ENCODE measurements at places on chromosomes 12 and 14.

- no peak for DNase-seq
Observed at GRCh38 chr14:65070471-65070976, 31.8 kb downstream of the MAX start.

DNA sequence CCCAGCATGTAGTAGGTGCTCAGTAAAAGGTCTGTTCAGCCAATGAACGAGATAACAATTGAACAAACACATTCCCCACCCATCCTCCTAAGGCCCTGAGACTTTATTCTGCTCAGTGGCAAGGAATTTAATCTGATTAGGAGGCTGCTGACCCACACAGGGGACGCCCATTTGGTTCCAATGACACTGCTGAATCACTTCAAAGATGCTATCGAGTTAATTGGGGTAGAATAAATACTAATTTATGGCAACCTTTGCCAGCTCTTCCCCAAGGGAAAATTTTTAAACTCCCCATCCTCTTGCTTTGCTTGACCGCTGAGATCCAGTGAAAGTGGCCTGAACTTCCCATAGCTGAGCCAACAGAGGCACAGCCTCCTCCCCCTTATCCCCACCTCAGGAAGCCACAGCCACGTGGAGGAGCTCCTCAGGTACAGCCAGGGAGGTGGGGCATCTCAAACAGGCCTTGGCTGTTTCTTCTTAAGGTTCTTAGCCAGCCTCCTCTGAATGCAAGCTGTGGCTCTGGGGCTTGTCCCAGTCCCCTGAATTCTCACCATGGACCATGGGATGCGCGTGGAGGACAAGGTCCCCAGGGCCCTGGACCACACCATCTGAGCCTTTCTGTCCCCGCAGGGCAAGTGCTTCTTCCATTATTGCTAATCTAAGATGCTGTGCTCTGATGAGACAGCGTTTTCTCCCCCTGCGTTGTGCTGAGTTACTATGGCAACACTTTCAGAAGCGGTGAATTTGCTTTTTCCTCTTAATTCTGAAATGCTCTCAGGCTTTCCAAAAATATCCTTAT, 26.7 kb downstream of the C14orf132 start:
- DNase-seq: no peak

- DNase-seq: no peak
Observed at GRCh38 chr12:32462908-32463307, 63.5 kb downstream of the FGD4 start.

- DNase-seq: no peak
Observed at GRCh38 chr12:65885312-65885711, 61.0 kb downstream of the HMGA2 start.

DNA sequence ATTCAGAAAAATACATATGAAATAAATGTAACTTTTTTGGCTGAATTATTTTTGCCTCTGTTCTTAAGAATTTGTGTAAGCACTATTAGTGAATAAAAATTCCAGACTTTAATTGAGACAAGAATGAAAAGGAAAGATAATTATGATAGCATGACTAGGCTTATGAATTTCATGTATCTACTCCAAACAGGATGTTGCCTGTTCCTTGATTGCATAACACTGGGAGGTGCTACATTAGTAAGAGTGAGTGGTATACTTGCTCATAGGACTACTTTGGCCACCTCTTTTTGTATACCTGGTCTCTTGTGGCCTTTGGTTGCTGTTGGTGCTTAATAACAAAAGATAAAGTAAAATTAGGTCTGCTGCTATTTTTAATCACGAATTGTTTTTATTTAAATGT, 112.8 kb downstream of the NAV3 start:
- no peak for DNase-seq

DNA sequence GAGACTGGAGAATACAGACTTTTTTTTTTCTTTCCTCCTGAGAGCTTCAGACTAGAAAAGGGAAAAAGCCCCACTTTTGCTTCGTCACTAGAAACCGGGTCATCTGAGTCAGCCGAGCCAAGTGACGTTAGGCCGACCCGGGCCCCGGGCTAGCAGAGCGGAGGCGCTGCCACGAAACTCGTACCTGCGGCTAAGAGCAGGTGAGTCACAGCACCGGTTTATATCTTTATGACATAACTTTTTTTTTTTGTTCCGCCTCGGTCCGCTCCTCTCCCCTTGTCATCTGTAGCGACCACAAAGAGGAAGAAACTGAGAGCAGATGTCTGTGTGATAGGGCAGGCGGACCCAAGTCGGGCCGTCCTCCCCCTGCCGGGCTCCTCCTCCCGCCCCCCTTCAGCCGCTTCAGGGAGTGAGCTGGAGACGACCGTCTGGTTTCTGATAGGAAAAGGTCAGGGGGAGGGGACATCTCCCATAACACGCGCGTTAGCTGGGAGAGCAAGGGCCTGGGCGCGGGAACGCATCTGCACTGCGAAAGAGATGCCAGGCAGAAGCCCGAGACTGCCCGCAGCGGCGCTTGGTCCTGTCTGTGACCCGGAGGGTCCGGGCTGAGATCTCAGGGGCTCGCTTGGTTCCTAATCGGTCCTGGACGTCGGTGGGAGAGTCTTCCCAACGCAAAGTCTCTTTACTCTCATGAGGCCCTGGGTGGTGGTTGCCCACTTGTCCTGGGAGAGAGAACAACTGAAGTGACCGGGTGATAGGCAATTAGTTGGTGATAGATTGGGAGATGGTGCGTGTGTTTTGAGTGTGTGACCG, 586 bp downstream of the TTC6 start:
- DNase-seq: no peak

- no peak for DNase-seq
Observed at GRCh38 chr12:110743571-110744093, 941 bp upstream of the PPP1CC start.

- no peak for DNase-seq
Observed at GRCh38 chr14:73802431-73803188, 49.0 kb upstream of the PTGR2 start.

- no peak for DNase-seq
Observed at GRCh38 chr12:108852674-108853309, 4.6 kb downstream of the SSH1 start.

GRCh38 chr14:76113691-76114090, 38.0 kb upstream of the GPATCH2L start:
- no peak for DNase-seq

- no peak for DNase-seq
Observed at GRCh38 chr14:61391119-61391518, 69.7 kb downstream of the PRKCH start.

DNA sequence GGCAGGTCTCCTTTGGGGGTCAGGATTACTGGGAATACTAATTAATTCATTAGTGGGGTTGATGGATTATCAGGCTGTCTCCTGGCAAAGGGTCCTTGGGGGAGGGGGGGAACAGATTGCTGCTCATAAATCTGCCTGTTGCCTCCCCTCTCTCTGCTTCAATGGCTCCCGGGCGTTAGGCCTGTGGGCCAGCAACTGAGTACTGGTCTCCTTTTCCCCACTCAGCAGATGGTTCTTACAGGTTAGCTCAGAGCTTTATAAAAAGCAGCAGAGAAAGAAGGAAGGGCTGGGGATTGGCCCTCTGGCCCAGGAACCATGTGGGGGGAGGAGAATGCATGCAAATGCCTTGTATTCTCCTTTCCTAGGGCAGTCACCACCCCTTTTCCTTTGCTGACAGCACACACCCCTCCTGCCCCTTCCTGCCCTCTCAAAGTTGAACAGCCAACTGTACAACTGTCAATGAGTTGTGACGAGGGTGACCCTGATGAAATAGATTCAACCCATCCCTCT, 2.3 kb upstream of the NEUROD4 start:
- no peak for DNase-seq

- no peak for DNase-seq
Observed at GRCh38 chr14:77221241-77221871, 39.8 kb downstream of the TMEM63C start.

GRCh38 chr12:117032593-117033381, 66.4 kb downstream of the TESC start:
- no peak for DNase-seq

DNA sequence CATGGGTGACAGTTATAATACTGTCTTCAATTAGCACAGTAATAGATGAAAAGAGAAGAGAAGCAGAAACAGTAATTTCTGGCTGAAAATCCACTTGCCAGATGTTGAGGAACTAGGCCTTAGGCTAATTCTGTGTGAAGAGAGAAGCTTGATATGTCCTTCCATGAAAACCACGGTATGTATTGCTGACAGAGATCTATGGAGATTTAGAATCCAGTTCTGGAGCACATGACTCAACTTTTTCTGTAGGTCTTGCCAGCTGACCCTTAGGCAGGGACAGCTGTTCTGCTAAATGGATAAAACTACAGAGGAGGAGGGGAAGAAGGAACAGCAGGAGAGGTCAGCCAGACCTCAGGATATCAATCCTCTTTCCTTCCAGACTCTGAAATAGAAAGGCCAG, 211.5 kb downstream of the PRKD1 start:
- no peak for DNase-seq

GRCh38 chr14:92724516-92725340, 23.7 kb downstream of the LGMN start:
- DNase-seq: no peak

DNA sequence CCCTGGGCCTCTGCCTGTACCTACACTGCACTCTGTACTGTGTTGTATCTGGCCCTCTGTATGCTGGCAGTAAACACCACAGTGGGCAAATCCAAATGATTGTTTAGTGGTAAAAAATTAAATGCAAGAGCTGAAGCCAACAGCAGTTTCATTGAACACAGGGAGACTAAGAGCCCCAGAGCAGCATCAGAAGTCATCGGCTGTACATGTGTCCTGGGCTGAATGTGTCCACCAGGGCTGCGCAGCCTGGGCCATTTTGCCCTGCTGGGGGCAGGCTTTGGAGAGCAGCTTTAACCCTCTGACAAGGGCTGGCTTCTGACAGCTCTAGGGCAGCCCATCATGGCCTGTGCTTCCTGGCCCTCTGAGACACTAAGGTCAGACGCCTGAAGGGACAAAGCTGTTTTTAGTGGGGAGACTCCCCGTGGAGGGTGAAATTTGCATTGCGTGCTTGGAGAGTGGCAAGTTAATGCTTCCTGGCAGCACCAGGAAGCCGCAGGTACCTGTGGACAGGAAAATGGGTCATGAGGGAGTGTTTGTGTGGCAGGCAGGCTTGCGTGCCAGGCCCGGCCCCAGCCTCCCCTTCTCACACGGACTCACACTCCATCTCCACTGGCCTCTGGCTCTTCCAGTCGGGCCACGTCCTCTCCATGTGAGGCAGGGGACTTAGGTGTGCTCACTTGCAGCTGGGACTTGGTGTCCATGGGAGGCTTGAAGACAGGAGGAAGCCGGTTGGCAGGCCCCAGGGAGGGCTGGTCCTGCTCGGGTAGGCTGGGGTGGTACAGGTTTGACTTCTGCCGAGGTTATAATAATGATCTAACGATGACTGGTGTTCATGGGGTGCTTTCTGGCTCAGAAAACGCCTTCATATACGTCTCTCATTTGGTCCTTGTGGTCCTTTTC, 150.1 kb downstream of the TSPAN9 start:
- no peak for DNase-seq

DNA sequence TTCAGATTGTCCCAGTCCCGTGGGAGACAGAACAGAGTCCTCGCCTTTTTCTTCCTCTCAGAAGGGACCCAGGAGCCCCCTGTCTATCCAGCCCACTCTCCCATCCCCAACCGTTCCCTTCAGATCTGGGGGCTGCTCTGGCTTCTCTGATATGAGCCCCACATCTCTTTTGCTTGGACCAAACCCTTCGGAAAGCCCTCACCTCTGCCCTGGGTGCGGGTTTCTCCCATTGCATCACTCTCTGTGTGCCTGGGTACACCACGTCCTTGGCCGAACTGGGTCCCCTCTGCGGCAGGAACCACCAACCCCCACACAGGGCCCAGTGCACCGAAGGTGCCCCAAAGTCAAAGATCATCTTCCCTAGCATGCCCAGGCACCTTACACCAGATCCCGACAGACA, 87.8 kb downstream of the DICER1 start:
- DNase-seq: no peak

- no peak for DNase-seq
Observed at GRCh38 chr12:94941440-94941862, 62.0 kb downstream of the NDUFA12 start.

- no peak for DNase-seq
Observed at GRCh38 chr12:68117661-68118060, 41.9 kb downstream of the IFNG start.

- no peak for DNase-seq
Observed at GRCh38 chr14:88075269-88075981, 70.5 kb downstream of the GPR65 start.

DNA sequence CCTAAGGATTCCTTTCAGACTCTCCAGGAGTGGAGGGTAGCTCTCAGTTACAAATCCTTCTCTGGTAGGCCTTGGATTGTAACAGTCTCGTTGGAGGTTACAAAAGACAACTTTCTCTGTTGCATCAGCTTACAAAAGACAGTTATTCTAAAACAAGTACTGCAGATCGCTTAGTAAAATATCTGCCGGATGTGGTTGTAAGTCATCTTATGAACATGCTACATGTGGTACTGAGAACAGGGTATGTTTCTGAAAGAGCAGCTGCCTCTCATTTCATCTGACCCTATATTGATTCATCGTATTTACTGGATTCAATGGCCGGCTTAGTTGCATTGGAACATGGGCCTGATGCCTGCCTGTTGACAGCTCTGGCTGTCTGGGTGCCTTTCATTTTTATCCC, 157.4 kb downstream of the PTCSC3 start:
- DNase-seq: no peak

- no peak for DNase-seq
Observed at GRCh38 chr14:46369391-46369790, 282.2 kb downstream of the RPL10L start.

- no peak for DNase-seq
Observed at GRCh38 chr12:79615596-79616560, 74.9 kb downstream of the PAWR start.

- no peak for DNase-seq
Observed at GRCh38 chr12:109611223-109611622, 37.6 kb downstream of the MVK start.

GRCh38 chr12:95443459-95443858, 30.5 kb upstream of the METAP2 start:
- DNase-seq: no peak

GRCh38 chr12:15597125-15597830, 191.9 kb downstream of the EPS8 start:
- DNase-seq: no peak

DNA sequence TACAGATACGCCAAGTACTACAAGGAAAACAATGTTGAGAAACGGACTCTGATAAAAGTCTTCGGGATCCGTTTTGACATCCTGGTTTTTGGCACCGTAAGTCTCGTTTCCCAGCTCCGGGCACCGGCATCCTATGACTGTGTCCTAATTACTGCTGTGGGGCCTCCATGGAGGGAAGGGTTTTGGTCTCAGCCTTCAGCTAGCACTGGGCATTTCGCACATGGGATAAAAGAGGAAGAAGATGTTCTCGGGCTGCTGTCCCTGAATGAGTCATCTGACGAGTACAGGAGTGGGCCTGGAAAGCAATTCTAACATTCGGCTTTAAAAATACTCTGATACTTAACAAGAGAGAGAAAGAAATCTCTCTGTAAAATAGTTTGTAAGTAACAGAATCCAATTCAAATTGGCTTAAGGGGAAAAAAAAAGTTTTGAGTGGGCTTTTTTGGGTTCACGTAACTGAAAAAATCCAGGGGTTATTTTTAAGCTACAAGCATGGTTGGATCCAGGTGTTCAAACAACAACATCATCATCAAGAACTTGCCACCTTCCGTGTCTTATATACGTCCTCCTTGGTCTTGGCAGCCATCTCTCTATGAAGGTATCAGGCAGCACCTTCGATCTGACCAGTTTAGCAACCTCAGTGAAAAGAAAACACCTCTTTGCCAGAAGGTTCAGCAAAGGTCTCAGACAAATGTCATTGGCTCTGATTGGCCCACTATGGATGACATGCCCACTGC, 34.4 kb upstream of the P2RX4 start:
- DNase-seq: no peak
